ENCODE measurements at places on chromosomes 7 and 10. TPM values are rescaled to one million over a fixed set of nuclear protein-coding genes. Genes with fewer than 3 reads are reported as not detected.

Gene KIAA1217
- not detected for total RNA-seq

Gene IKZF1
- total RNA-seq = 350 TPM

Gene OR6B1
- not detected for total RNA-seq

Gene TBXAS1
- total RNA-seq = 88.7 TPM

Gene GBF1
- 50.9 TPM for total RNA-seq

Gene DPY19L1
- total RNA-seq = 13.9 TPM

All from natural killer cell (primary cell).